ENCODE measurements at places on chromosomes 1 and 21.

- DNase-seq: no peak
These were observed 1359.0 kb upstream of the ADGRL4 start for GRCh38 chr1:80365359-80366021.

- DNase-seq: no peak
These were observed 24.4 kb upstream of the TENT5C start for GRCh38 chr1:117581391-117581943.

- no peak for DNase-seq
These were observed 64.2 kb downstream of the PLXNA2 start for GRCh38 chr1:208179961-208180409.

DNA sequence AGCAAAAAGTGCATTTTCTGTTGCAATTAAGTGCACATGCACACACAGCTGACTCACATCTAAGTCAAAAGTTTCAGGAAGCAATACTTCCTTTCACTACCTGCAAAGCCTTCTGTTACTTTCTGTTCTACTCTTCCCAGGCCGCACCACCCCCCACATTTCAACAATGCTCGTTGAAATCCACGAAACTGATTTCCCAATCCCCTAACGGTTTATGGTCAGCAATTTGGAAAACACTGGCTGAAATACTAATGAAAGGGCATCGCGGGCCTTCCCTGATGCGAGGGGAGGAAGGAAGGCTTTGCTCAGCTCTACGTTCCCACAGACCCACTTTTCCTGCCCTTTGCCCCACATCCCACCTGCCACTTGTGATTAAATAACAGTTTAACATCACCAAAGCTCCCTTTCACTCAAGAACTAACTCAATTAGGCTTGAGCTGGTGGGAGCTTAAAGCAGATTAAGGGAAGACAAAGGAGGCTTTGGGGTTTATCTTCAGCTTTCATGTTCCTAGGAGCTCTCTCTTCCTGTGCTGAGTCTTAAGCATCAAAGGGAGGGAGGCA, 243.2 kb upstream of the RAB4A start:
- no peak for DNase-seq

- no peak for DNase-seq
These were observed 102.4 kb upstream of the OR4F16 start for GRCh38 chr1:788835-789234.

GRCh38 chr1:65238010-65238409, 71.3 kb upstream of the DNAJC6 start:
- no peak for DNase-seq

DNA sequence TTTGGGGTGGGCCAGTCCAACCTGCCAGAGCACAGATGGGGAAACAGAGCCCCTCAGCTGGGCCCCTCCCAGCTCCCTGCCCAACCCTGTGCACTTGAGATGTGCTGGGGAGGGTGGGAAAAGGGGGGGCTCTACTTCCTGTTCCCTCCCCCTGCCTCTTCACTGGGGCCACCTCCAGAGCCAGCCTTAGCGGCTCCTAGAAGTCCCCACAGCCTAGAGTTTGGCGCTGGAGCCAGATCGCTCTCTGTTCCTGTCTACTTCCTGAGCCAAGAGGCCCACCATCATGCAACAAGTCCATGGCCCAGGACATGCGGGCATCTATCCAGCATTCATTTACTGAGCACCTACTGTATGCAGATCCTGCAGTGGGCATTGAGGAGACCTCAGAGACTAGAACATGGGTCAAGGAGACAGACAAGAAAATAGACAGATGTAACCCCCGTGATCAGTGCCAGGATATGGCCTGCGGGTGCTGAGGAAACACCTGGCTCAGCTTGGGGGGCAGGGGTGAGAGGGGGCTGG, 144.1 kb downstream of the SYF2 start:
- DNase-seq: no peak

Data from GM12892 (cell line).